ENCODE measurements at places on chromosomes 12 and 14.

GRCh38 chr14:99207456-99207855 is 64.5 kb downstream of the BCL11B start:
- no peak for DNase-seq

- DNase-seq, result no peak
Measured at GRCh38 chr14:55131370-55132137, 2.5 kb downstream of the LGALS3 start.

DNA sequence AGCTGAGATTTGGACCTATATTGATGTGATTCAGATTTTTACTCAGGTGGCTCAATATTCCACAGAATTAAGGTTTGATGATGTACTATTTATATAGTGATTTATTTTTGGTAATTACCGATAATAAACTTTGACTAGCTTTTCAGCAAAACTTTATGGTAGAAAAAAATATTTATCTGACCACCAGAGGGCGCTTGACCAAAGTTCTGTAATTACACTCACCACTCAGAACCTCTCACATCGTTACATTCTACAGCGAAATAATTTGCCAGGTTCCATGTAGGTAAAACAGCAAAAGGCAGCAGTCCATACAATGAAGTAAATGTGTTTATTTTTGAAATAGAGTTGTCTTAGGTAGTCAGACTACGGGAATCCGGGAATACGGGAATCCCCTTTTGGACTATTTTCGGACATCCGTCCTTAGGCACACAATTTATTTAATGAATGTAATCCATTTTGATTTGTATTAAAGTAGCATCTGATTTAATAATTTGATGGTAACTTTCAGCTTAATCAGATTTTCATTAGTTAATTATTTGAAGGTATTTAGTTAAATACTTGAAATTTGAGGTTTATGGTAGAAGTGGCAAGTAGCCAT is 143.0 kb upstream of the DDHD1 start:
- no peak for DNase-seq

DNA sequence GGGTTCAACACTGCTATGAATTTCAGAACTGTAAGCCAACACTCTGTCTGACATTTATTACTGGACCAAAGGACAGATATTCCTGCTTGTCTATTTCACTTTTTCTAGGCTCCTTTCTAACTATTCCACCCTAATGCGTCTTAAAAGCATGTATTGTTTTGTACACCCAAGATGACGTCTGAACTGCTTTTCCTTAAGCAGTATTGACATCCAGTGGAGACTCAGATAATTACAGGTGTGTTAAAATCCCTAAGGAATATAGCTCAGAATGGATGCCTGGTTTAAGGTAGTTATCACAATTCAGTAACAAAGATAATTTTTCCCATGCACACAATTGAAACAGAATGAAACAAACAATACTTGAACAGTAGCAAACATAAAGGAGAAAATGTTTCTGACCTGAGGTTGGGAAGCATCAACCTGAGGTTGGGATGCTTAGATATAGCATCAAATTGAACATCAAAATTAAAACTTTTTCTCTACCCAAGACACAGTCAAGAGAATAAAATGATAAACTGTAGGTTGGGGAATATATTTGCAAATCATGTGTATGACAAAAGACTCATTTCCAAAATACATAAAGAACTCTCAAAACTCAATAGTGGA is 93.7 kb upstream of the PTPRR start:
- DNase-seq, result no peak

- peak; percentile 7 for DNase-seq
Measured at GRCh38 chr14:36700651-36701050, 39.0 kb downstream of the PAX9 start.

DNA sequence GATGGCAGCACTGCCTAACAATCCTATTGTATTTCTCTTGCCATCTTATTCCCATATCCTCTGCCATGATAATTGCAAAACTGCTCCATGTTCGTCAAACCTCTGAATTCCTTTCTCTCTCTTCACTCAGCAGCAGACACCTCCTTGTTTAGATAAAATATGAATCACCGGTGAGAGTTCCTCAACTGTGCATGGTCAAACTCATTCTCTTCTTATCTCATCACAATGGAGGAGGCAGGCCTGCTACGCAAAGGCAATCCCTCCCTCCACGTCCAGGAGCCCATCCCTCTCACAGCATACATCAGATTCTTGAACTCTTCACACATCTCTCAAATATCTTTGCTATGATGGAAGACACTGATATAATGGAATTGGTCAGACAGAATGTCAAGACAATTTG is 90.1 kb upstream of the DAAM1 start:
- no peak for DNase-seq

DNA sequence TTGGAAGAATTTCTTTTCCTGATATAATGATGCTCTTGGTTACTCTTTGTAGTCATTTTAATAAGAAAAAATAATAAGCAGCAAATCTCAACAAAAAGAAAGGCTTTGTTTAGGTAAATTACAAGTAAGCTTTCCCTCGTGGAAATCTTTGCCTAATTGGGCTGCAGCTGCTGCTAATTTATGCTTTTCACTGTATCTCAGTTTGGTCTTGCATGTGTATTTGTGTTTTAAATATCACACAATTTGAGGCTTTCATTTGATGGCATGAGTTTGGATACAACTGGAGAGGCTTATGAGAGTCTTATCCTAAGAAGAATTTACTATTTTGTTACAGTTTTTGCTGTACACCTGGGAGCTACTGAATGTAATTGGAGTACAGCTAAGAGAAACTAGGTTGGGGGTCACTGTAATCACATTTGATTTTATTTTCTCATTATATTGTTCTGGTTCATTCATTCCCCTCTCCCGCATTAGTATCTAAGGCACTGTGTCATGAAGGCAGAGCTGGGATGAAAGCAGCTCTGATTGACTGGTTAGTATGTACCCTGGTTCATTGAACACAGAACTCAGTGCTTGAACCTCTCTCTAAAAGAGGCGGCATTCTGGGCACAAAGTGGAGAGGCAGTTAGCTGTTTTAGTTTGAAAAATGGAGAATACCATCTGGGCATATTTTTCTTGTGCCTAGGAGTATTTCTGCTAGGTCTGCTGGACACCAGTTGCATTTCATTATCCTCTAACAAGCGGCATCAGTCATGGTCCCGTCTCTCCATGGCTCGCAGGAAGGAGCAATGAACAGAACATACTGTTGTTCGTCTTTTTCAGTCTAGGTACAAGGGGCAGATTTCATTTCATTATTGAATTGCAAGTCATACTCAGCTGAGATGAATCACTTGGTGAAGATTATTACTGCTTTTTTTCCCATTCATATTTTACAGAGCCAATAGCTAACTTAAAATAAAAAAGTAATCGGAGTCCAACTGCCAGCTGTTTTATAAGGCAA is 118.0 kb upstream of the TMEM260 start:
- no peak for DNase-seq

DNA sequence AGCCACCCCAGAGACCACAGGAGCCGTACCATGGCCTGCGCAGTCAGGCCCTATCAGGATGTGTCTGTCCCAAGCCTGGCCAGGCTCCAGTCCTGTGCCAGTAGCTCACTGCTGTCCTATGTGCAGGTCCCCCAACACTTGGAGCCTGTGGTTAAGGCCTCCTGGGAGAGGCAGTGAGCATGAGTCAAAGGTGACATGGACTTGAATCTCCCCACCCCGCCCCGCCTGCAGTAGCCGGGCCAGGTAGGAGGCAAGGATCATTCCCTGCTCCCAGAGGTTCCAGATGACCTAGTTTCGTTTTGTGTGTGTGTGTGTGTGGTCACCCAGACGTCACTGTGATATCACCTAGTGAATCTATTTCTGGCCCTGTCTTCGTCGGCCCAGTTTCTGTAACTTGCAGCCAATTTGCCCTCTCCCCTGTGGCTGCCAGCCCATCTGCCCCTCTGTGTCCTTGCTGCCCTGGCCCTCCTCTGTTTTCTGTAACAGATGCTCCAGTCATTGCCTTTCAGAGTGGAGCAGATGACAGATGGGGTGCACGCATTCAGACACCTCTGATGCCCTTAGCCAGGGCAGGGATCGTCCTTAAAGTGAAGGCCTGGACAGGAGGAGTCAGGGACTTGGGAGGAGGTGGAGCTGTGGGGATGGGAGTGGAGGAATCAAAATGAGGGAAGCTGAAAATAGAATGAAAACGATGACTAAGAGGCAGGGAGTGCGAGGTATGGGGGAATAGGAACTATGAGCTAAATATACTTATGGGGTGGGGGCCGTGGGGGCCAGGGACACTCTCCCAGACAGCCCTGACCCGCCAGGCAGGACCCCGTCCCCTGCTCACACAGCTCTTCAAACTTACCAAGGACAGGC is 37.4 kb downstream of the SLC6A12 start:
- no peak for DNase-seq

- DNase-seq, result no peak
Measured at GRCh38 chr14:21536418-21537089, 10.4 kb upstream of the SALL2 start.

- DNase-seq, result no peak
Measured at GRCh38 chr14:55092341-55092740, 36.7 kb upstream of the LGALS3 start.

DNA sequence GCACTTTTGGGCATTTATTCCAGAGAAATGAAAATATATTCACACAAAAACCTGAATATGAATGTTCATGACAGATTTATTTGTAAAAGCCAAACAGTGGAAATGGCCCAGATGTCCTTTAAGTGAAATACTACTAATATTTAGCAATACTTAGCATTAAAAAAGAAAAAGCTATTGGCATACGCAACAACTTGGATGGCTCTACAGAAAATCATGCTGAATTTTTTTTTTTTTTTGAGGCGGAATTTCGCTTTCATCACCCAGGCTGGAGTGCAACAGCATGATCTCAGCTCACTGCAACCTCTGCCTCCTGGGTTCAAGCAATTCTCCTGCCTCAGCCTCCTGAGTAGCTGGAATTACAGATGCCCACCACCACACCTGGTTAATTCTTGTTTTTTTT is 24.1 kb downstream of the FGD6 start:
- DNase-seq, result no peak

DNA sequence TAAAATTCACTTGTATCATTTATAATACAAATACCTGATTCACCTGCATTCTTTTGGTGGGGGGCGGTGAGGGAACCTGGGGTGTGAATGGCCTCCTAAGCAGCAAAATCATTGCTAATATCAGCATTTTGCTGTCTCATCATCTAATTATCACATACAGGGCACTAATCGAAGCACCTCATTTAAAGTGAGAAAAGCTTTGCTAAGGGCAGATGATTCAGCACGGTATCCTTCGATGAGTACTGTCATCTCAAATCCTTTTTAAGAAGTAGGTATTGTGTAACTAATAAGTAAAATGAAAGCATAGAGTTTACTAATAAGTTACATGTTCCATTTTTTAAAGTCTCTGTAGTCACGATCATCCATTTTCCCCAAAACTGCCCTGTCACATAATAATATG is 278.1 kb upstream of the SOX5 start:
- DNase-seq, result no peak

- DNase-seq, result no peak
Measured at GRCh38 chr12:106327309-106327869, 24.9 kb downstream of the TCP11L2 start.

- no peak for DNase-seq
Measured at GRCh38 chr14:102140027-102140749, 491 bp downstream of the WDR20 start.

- no peak for DNase-seq
Measured at GRCh38 chr12:85130646-85131045, 94.5 kb downstream of the LRRIQ1 start.

- no peak for DNase-seq
Measured at GRCh38 chr12:38386205-38386985, 69.8 kb downstream of the ALG10B start.

DNA sequence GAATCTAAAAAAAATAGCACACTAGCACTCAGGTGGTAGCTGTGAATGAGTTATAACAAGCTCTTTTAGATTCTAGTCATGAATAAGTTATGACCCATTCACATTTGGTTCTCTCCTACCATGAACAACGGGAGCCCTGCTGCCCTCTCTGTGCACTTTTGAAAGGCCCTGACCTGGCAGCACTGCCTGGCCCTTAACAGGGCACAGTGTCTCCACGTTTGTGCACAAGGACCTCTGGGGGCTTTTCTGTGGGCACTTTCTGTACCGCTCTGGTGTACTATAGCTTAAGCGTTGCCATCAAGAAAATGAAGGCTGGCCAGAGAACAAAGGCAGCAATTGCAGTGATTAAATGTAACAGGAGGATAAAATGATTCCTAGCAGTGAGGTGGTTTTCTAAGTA is 21.2 kb downstream of the CCDC92 start:
- DNase-seq, result no peak

GRCh38 chr14:95609398-95609990 is 74.6 kb downstream of the GLRX5 start:
- DNase-seq, result no peak

DNA sequence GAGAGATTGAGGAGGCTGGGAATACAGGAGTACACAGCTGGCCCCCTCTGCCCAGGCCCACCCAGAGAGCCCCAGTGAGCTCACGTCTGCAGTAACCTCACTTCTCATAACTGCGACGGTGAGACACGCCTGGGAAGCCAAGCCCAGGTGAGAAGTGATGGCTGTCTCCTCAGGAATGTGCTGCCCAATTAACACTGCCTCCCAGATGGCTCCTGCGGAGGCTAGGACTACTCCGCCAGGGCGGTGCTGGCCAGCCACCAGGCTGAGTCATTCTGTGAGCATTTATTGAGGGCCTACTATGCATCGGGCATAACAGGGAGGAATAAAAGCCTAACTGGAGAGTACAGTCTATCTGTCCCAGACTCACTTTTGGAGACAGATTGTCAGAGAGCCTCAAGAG is 9.3 kb upstream of the TMEM106C start:
- no peak for DNase-seq

DNA sequence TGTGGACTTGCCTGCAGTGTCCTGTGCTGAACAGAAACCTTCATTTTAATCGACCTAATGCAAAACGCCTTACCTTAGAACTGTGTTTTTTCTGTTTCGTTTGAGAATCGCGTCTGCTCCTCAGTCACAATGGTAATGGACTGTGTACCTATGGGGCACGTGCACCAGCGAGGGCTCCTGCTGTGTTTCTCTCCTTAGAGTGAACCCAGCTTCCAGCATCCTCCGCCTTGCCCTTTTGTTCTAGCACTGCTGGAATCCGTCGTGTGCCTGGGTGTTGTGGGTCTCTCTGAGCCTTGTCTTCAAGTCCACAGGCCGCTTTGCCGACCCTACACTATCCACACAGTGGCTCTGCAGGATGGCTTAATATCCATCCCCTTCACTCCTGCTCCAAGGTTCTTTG is 3.6 kb downstream of the AMN start:
- no peak for DNase-seq
